H1 (cell line): ENCODE measurements at places on chromosomes 1 and 21. TPM values are rescaled to one million over a fixed set of nuclear protein-coding genes. Genes with fewer than 3 reads are reported as not detected.

The SLAMF1 gene
- total RNA-seq = not detected in 2 replicates

The CRYBG2 gene
- 17.0 and 22.2 TPM in 2 replicates for total RNA-seq

The TRIM58 gene
- 2.1 and 2.8 TPM in 2 replicates for total RNA-seq

The SPRR2A gene
- total RNA-seq = not detected in 2 replicates
